ENCODE measurements at places on chromosomes 2 and 18. TPM values are rescaled to one million over a fixed set of nuclear protein-coding genes. Genes with fewer than 3 reads are reported as not detected.

- ATAC-seq: no peak
Measured at GRCh38 chr2:11024687-11025086, 113.0 kb downstream of the KCNF1 start.

- peak; percentile 73 for ATAC-seq
Measured at GRCh38 chr18:39841482-39842365, 2113.3 kb upstream of the PIK3C3 start.

DNA sequence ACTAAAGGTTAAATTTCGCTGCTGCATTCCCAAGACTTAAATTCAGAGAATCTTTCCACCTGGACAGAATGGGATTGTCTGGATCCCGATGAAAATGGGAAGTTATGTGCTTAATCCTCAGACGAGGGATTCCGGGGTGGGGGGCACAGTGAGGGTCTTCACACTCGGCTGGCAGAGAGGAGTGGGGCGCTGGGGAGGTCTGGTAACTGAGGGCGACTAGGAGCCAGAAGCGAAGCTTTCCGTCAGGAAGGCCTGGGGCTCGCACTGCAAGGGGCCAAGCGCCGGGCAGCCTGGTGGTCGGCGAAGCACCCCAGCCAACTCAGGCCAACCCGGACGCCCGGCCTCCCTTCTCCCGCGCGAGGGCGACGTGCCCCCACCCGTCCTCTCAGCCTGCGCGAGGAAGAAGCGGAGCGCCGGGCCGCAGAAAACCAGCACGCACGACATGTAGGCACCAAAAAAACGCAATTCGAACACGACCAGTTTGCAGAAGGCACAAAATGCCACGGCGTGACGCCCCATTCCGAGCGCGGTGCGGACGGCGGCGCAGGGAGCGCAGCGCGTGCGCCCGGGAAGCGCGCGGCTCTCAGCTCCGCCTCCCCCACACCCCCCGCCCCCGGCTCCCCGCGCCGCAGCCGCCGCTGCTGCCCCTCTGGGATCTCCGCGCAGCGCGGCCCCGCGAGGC, 188.1 kb downstream of the ZEB2 start:
- peak; percentile 37 for ATAC-seq

TTL gene
- 21.6 TPM for total RNA-seq

Measured in esophagus mucosa (tissue), 1 donor.